ENCODE measurements at places on chromosomes 11 and 22. TPM values are rescaled to one million over a fixed set of nuclear protein-coding genes. Genes with fewer than 3 reads are reported as not detected.

The SLC37A2 gene
- 5.2 TPM for total RNA-seq

The CSRP3 gene
- total RNA-seq = 0.22 TPM

The NCR3LG1 gene
- total RNA-seq = 6.3 TPM

The CD81 gene
- 329 TPM for total RNA-seq

The HIPK3 gene
- total RNA-seq = 131 TPM

The RIC8A gene
- total RNA-seq = 118 TPM

The MS4A4E gene
- 1.5 TPM for total RNA-seq

The ADSL gene
- total RNA-seq = 50.3 TPM

The SPTY2D1 gene
- total RNA-seq = 17.6 TPM

The IGLL1 gene
- 0.28 TPM for total RNA-seq

The OR52I1 gene
- not detected for total RNA-seq

The BBOX1 gene
- 23.5 TPM for total RNA-seq

The ASCL2 gene
- total RNA-seq = 0.20 TPM

The PARVG gene
- 6.0 TPM for total RNA-seq

The OR51A2 gene
- not detected for total RNA-seq

The RIC3 gene
- total RNA-seq = 38.2 TPM

The TMPRSS13 gene
- total RNA-seq = 0.22 TPM

The MAPK8IP1 gene
- total RNA-seq = 77.4 TPM

The ACTN3 gene
- total RNA-seq = 0.33 TPM

The RFPL3 gene
- not detected for total RNA-seq

The C1QTNF6 gene
- total RNA-seq = 12.4 TPM

The MIOX gene
- not detected for total RNA-seq

The IRAG1 gene
- total RNA-seq = 13.8 TPM

The VWCE gene
- total RNA-seq = 2.4 TPM

The TSPAN32 gene
- 2.5 TPM for total RNA-seq

The HBG2 gene
- 14,331 TPM for total RNA-seq

The DCUN1D5 gene
- total RNA-seq = 42.7 TPM

The CD3D gene
- not detected for total RNA-seq

The LINC01488 gene
- not detected for total RNA-seq

The OR2D2 gene
- total RNA-seq = 0.22 TPM

The GAL3ST1 gene
- 10.3 TPM for total RNA-seq

The CRYBA4 gene
- not detected for total RNA-seq

The HIKESHI gene
- total RNA-seq = 70.3 TPM

The MTNR1B gene
- 0.89 TPM for total RNA-seq

The RPS6KB2 gene
- total RNA-seq = 14.2 TPM

The ZNF215 gene
- 2.8 TPM for total RNA-seq

The MFNG gene
- total RNA-seq = 12.6 TPM

The TMEM179B gene
- 22.7 TPM for total RNA-seq

The SCT gene
- total RNA-seq = 0.88 TPM

The MISFA gene
- 0.69 TPM for total RNA-seq

The RASSF10 gene
- 14.2 TPM for total RNA-seq

All from spinal cord (tissue), 10 donors.